Left ventricle myocardium superior (tissue), 1 donor: ENCODE measurements at places on chromosomes 11 and 22. TPM values are rescaled to one million over a fixed set of nuclear protein-coding genes. Genes with fewer than 3 reads are reported as not detected.

DNA sequence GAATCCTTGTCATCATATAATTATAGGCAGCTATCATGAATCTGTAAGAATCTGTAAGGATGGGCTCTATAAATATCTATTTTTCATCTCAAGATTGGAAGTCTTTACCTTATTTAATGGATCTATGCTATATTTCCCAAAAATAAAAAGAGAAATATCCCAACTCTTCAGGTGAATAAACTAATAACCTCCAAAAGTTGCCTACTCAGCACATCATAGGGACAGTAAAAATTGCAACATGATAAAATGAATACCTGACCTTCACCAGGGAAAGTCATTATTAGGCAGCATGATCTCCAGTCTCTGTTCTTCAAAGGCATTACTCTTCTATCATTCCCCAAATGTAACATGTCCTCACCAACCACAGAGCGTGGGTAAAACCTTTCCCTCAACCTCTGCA lies 277.3 kb downstream of the RAB38 start:
- no peak for DNase-seq

ADAMTS15 gene
- 34.4 TPM for total RNA-seq

DNA sequence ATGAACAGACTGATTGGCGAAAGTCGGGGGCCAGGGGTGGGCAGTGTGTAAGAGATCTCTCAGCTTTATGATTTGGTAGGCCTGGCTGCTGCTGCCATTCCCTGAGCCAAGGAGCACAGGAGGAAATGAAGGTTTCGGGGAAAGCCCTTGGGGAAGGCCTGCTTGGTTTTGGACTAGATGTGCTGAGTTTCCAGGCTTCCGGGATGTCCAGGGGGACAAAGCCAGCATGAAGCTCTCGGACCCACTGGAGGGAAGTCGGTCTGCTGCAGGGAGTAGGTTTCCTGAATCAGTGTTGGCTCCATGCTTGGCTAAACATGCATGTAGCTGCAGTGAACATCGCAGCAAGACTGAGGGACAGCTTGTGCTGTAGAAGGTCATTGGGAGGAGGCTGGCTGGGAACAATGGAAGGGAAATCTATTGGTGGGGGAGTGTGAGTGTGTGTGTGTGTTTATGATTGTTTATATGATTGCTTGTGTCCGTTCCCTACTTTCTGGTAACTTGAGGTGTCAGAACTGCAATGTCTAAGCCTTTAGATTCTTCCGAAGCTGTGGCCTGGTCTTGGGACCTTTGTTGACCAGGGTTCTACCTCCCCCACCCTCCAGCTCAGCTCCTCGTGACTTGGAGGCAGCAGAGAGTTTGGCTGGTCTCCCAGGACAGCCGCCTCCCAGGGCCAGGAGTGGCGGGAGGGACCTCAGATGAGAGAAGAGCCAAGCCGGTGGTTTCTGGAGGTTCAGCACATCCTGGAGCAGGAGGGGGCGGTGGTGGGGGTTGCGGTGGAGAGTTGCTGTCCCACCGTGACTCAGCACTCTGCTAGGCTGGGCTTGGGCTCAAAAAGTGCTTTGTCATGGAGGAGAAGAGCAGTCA lies 4.0 kb upstream of the FTH1 start:
- DNase-seq, result peak; percentile 97

FGF19 gene
- total RNA-seq, result not detected

SF1 gene
- 191 TPM for total RNA-seq

DNA sequence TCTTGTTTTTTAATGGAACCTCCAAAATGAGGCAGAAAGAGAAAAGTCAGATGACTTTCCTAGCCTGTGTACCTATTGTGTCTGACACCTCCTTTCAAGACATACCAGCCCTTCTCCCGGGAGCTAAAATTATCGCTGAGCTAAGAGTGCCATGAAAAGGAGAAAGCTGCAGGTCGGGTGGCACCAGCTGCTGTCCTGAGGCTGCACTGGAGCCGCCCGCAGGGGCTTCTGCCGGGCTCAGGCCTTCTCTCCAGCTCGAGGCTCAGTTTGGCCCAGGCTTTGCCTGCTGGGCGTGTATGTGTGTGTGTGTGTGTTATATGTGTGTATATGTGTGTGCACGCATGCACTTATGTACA lies 27.7 kb upstream of the RAB1B start:
- no peak for DNase-seq

GRCh38 chr22:17138513-17138912 lies 17.4 kb upstream of the TMEM121B start:
- no peak for DNase-seq

- DNase-seq, result peak; percentile 85
Observed at GRCh38 chr11:1842149-1843097, 3.6 kb downstream of the TNNI2 start.

PDE2A gene
- 30.0 TPM for total RNA-seq

DNA sequence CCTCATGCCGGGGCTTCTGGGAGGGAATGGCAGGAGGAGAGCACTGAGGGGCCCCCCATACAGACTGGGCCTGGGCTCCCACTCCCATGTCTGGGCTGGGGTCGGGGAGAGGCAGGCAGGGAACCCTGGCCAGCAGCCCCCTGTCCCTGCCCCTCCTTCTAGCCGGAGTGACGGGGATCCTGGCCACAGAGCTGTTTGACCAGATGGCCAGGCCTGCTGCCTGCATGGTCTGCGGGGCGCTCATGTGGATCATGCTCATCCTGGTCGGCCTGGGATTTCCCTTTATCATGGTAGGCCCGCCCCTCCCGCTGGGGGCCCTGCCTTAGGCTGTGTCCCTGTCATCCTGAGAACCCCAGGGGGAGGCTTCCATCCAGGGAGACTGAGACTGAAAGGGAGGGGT lies 10.0 kb upstream of the MIF start:
- no peak for DNase-seq

GRCh38 chr11:60860943-60861342 lies 5.2 kb upstream of the PTGDR2 start:
- DNase-seq, result no peak

GRCh38 chr11:128506999-128507611 lies 80.3 kb downstream of the ETS1 start:
- DNase-seq, result peak; percentile 90

PKNOX2 gene
- total RNA-seq, result 7.6 TPM

GRCh38 chr11:6693342-6694228 lies 10.4 kb upstream of the MRPL17 start:
- no peak for DNase-seq

DNA sequence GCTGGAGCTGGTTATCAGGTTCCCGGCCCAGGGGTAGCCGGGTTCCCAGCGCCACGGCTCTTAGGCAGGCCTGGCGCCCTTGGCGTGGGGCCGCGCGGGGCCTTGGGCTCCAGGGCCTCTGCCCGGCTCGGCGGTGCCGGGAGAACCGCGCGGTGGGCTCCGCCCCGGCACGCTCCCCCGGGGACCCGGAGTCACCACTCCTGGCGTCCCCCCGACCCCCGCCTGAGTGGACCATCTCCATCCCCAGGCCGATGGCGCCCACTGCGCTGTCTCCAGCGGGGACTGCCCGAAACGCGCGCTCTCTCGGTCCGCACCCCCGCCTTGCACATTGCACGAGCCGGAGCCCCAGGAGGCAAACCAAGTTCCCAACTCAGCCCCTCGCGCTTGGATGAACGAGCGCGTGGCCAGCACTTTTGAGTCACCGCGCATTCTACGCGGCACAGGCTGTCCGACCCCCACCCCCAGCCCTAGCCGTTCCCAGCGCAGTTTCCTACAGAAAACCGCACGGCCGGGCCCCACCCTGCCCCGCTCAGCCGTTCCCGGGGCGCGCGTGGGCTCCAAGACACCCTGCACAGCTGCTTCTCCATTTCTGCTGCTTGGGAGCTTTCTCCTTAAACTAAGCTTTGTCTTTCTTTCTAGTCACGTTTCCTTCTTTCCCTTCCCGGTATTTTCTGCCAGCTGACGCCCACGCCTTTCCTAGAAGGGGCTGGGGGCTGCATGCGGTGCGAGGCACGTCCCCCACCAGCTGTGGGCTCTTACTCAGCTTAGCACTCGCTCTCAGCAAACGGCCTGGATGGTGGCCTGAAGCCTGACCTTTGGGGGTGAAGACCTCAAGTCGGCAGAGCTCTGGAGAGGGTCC lies 650 bp upstream of the CHID1 start:
- peak; percentile 67 for DNase-seq

- peak; percentile 25 for DNase-seq
Observed at GRCh38 chr11:1554981-1555712, 16.9 kb downstream of the DUSP8 start.

- no peak for DNase-seq
Observed at GRCh38 chr22:49354516-49355210, 473.0 kb downstream of the BRD1 start.

- no peak for DNase-seq
Observed at GRCh38 chr11:119803139-119803538, 74.1 kb upstream of the NECTIN1 start.

CASP5 gene
- total RNA-seq, result not detected

SIK2 gene
- 17.8 TPM for total RNA-seq

DNA sequence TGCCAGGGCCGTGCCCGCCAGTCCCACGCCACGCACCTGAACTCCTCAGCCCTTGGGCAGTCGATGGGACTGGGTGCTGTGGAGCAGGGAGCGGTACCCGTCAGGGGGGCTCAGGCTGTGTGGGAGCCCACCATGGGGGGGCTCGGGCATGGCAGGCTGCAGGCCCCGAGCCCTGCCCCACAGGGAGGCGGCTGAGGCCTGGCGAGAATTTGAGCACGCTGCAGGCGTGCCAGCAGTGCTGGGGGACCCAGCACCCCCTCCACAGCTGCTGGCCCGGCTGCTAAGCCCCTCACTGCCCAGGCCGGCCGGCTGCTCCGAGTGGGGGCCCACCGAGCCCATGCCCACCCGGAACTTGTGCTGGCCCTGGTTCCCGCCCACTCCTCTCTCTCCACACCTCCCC lies 56.8 kb downstream of the TMPRSS5 start:
- no peak for DNase-seq

DNA sequence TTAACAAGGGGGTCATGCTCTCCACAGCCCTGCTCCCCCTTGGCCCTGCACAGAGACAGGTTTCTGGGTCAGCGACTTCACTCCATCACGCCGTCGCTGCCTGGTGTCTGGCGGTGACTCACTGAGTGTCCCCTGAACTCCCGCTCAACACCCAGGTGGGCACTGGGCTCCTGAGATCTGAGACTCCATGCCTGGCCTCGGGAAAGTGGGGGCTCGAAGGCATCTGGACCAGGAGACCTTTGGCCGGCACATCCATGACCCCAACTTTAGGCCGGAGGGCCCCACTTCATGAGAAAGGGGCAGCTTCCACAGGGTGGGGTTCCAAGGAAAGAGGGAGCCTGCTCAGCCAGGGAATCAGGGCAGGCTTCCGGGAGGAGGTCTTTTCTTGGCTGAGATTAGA lies 79.3 kb upstream of the PRR5 start:
- no peak for DNase-seq

OR52I2 gene
- total RNA-seq, result not detected

TRAF6 gene
- 11.6 TPM for total RNA-seq

DNA sequence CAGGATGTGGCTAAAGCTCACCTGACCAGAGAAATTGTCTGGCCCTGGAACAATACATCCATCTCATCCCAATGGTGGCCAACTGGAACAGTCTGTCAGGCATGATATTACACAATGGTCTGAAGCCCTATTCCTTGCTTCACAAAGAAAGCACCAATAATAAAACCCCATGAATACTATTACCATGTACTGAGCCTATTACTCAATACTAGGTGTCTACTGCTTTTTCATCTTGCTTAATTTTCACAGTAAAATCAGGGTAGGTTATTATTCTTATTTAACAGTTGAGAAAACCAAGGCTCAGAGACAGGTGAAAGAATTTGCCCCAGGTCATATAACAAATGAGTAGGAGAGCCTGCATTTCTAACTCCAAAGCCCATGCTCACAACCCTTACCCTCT lies 68.9 kb upstream of the CAPRIN1 start:
- DNase-seq, result no peak

OR5J2 gene
- not detected for total RNA-seq

PDGFD gene
- 9.8 TPM for total RNA-seq

- no peak for DNase-seq
Observed at GRCh38 chr11:11931461-11932055, 76.9 kb downstream of the DKK3 start.

DNA sequence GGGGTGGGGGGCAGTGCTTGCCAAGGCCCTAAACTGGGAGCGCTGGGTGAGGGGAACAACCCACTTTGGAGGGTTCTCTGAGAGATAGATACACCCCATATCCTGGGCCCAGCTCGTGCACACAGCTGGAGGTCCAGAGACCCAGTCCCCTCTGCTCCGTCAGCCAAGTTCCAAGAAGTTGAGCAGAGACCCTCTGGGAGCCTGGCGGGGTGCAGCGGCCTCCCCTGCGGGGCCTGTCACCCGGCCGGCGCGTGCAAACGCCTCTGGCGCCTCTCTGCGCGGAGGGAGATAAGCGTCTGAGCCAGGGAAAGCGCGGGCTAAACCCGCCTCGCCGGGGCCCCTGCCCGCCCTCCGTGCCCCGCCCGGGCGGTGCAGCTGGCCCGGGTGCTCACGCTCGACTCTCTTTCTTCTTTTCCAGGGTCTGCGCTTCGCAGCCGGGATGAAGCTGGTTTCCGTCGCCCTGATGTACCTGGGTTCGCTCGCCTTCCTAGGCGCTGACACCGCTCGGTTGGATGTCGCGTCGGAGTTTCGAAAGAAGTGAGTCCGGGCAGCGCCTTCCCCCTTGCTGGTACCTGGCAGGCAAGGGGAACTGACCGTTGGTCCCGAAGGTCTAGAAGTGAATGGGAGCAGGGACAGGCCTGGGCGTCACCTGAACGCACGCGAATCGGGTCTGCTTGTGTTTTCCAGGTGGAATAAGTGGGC lies 540 bp downstream of the ADM start:
- peak; percentile 70 for DNase-seq

- no peak for DNase-seq
Observed at GRCh38 chr22:41480397-41480735, 11.4 kb downstream of the ACO2 start.
